ENCODE measurements at places on chromosomes 3 and 15. TPM values are rescaled to one million over a fixed set of nuclear protein-coding genes. Genes with fewer than 3 reads are reported as not detected.
A peak's percentile ranks its signal among the peaks of the same experiment; 100 is the strongest.

- DNase-seq = no peak
Measured at GRCh38 chr3:33212406-33212805, 6.2 kb downstream of the SUSD5 start.

Gene CLDN11
- not detected for total RNA-seq

- DNase-seq = no peak
Measured at GRCh38 chr3:142165194-142165593, 15.8 kb upstream of the TFDP2 start.

Gene SYNPR
- not detected for total RNA-seq

DNA sequence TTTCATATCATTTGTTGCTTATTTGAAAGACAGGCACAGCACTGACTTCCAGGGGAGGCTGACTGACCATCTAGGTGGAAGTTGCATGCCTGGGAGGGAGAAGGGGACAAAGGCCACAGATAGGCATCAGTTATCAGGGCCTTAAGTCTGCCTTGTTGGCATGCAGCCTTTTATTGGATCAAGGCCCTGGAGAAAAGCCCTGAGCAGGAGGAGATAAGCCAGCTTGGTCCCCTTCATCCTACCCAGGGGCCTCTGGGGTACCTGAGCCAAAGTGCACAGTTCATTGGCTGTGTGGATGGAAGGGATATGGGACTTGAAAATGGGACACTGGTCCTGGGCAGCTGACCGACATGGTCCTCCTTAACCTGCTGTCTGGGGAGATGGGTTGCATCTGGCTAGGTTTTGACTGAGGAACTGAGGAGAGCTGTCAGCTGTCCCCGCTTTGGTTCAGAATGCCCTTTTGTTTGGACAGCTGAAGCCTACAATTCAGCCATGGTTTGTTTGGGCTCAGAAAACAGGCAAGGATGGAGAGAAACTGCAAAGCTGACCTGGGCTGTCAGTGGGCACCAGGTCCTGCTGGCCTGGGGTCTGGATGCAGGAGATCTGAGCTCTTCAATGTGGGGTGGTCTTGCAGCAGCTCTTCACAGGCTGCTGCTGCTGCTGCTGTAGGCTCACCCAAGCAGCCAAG lies 60.0 kb downstream of the FLNB start:
- no peak for DNase-seq

GRCh38 chr3:47849186-47849698 lies 46.3 kb downstream of the DHX30 start:
- no peak for DNase-seq

GRCh38 chr15:29890336-29891095 lies 68.2 kb upstream of the TJP1 start:
- DNase-seq = no peak

GRCh38 chr3:58591517-58592510 lies 14.6 kb upstream of the FAM107A start:
- no peak for DNase-seq

Gene CPNE9
- not detected for total RNA-seq

Gene PIERCE2
- total RNA-seq = not detected

Gene CEMIP
- not detected for total RNA-seq

GRCh38 chr3:56025326-56025725 lies 442.9 kb downstream of the ERC2 start:
- no peak for DNase-seq

- DNase-seq = no peak
Measured at GRCh38 chr3:127849368-127849767, 27.1 kb upstream of the MGLL start.

DNA sequence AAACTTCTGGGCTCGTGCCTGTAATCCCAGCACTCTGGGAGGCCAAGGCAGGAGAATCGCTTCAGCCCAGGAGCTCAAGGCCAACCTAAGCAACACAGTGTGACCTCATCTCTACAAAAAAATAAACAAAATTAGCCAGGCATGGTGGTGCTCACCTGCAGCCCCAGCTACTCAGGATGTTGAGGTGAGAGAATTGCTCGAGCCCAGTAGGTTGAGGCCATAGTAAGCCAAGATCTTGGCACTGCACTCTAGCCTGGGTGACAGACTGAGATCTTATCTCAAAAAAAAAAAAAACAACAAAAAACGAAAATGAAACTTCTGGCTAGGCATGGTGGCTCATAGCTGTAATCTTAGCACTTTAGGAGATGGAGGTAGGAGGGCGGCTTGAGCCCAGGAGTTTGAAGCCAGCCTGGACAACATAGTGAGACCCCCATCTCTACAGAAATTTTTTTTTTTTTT lies 53.7 kb downstream of the PIK3CB start:
- DNase-seq = peak; percentile 72

GRCh38 chr15:76147906-76148570 lies 88.3 kb downstream of the TMEM266 start:
- peak; percentile 71 for DNase-seq

Gene HDC
- total RNA-seq = 0.13 TPM

- DNase-seq = no peak
Measured at GRCh38 chr3:84224262-84224661, 734.5 kb upstream of the CADM2 start.

DNA sequence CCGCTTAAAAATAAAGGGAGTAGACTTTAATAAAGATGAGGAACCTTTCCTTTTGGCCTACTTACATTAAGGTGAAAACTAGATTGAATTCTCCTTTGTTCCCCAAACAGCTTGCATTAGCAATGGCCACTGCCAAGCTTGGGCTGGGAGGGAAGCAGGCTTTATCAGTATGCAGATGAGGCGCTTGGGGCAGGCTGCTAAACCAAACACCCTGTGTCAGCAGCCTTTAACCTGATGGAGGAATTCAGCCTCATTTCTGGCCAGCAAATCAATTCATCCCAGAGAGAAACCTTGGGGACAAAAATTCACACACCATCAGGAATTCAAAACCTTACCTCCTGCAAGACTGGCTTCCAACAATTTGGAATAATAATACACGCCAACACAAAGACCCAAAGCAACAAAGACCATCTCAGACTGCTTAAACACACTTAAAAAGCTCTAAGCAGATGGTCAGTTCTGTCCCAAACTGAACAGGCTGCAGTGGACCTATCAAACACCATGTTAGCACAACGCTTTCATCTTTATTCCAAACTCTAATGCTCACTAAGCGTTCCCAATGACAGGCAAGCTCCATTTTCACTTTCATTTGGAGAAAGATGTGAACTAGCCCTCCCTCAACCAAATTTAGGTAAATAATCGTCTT lies 255.1 kb upstream of the CMC1 start:
- no peak for DNase-seq

Gene GOLGA8S
- total RNA-seq = 1.0 TPM

Gene SETMAR
- 10.2 TPM for total RNA-seq

Gene HERC2
- 42.6 TPM for total RNA-seq

Gene IQCF5
- not detected for total RNA-seq

Gene STRA6
- total RNA-seq = not detected

- DNase-seq = no peak
Measured at GRCh38 chr3:106140431-106140830, 271.6 kb upstream of the CBLB start.

DNA sequence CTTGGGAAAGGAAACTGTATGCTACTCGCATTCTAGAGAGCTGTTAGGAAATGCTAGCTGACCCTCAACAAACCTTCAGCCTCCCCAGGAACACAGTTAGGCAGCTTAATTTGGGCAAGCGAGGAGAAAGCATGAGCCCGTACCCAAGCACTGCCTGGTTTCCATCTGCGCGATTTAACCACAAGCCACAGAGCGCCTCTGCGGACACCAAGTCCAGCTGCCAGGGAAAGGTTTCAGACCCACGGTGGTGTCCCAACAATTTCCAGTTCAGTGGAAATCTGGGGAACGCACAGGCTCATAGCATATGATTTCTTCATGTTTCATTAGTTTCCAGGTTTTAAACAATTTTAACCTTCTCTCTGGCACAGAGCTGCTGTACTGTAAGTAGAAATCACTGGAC lies 617.6 kb downstream of the FHIT start:
- DNase-seq = no peak

- no peak for DNase-seq
Measured at GRCh38 chr3:66823009-66823397, 175.1 kb upstream of the KBTBD8 start.

DNA sequence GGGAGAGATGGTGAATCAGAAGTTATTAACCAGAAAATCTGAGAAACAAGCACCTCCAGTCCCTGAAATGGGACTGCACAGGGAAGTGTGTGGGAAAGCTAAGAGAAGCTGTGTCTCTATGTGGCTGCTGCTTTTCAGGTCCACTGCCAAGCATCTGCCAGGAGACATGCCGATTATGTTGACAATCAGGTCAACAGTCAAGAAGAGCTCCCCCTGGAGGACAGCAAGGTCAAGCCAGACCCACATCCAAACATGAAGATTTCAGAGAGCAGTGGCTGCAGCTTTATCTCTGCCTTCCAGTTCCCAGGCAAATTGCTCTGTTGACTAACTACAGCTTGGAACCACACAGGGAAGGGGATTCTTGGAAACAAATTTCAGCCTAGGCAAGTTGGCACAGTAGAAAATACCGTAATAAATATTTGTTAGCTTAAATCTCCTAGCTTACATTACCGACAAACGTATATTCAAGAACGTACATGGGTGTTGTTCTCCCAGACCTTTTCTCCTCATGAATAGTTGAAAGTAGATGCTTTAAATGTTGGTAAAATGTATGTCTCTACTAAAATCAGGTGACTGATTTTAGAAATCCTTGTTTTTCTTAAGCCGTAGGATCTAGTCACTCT lies 394.5 kb upstream of the RARB start:
- peak; percentile 31 for DNase-seq

GRCh38 chr15:68343579-68344225 lies 66.2 kb downstream of the FEM1B start:
- DNase-seq = no peak

GRCh38 chr15:83565553-83566159 lies 88.3 kb upstream of the ADAMTSL3 start:
- no peak for DNase-seq

Gene PLSCR4
- 0.31 TPM for total RNA-seq

DNA sequence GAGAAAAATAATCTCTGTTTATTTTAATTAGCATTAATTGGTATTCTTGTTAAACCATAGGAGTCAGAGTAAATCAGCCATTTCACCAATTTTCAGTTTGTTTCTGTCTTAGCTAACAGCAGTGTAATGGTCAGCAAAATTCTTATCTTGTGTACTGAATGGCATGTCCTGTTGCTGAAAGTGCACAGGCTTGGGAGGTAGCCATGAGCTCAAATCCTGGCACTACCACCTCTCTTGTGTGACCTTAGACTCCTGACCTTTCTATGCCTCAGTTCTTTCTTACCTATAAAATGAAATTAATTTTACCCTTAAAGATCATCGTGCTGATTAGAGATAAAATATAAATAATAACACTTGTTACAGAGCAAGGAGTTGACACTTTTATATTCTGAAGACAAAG lies 35.8 kb downstream of the MLH1 start:
- DNase-seq = no peak

- DNase-seq = no peak
Measured at GRCh38 chr3:133023362-133023761, 14.8 kb upstream of the TMEM108 start.

DNA sequence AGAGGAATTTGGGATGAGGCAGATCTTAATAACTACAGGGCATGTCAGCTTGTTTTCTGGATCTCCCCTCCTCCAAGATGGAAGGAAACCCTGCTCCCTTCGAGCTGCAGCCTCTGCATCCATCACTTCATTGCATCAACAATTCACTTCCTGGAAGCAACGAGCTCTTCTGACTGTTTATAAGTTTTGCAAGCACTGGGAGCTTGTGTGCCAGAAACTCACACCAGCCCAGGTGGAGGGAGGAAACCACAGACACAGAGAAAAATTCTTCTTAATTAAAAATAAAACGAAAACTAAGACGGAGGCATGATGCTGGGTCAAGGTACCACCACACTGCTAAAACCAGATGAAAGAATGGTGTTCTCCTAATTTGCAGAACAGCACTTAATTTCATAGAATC lies 10.6 kb downstream of the LRIG1 start:
- DNase-seq = peak; percentile 48

GRCh38 chr15:84925906-84926305 lies 41.4 kb downstream of the SLC28A1 start:
- DNase-seq = no peak

DNA sequence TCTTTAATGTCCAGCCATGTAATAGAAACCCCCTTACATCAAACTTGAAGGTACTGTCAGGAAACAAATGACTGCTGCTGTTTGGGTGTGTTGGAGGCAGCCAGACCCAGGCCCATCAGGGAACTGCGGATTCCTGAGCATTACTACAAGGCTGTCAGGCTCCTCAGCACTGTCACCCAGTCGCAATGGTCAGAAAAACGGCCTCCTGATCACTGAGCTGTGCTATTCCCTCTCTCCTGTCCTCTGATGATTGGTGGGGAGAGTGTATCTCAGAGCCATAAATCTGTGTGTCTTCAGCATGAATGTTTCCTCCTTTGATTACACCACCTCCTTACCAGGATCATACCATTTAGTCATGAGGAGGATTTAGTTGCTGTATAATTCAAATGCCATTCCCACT lies 135.2 kb upstream of the GADL1 start:
- no peak for DNase-seq

- no peak for DNase-seq
Measured at GRCh38 chr15:49674370-49674769, 53.5 kb downstream of the DTWD1 start.

Gene MGLL
- 1.5 TPM for total RNA-seq

DNA sequence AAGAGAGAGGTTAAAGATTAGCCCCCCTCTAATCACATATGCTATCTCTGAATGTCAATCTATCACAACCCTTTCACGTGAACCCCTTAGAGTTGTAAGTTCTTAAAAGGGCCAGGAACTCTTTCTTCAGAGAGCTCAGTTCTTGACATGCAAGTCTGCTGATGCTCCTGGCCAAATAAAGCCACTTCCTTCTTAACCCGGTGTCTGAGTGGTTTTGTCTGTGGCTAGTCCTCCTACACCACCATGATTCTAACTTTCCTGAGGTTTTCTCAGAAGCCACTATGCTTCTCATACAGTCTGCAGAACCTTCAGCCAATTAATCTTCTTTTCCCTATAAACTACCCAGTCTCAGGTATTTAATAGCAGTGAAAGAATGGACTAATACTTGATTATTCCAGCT lies 231.1 kb upstream of the CNTN6 start:
- DNase-seq = no peak

- no peak for DNase-seq
Measured at GRCh38 chr3:120280566-120280965, 4.5 kb downstream of the GPR156 start.

Gene AP3B2
- total RNA-seq = not detected

GRCh38 chr3:104514776-104515175 lies 851.9 kb upstream of the ALCAM start:
- DNase-seq = no peak

DNA sequence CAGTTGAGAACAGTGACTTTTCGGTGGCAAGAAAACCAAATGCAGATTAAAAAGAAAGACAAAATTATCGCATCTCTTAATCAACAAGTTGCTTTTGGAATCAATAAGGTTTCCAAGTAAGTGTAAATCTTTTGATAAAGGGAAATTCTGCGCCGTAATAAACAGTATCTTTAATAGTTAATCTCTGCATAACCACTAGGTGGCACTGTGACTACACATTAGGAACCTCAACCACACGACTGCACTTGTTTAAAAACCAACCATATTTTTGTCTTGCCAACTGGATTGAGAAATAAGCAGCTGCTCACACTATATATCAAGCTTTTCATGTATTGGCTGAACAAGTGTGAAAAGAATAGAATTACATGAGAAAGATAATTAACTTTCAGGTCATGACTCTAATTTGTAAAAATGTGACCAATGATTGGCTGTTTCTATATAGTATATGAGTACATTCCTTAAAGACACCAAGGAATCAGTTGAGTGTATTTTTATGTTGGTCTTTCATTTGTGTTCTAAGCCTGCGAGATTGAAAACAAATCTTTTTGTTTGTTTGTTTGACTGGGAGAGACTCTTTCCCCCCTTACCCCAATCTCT lies 72.7 kb downstream of the DZIP3 start:
- peak; percentile 67 for DNase-seq

Gene GOLGA8K
- total RNA-seq = 0.68 TPM

Data from activated CD8-positive, alpha-beta T cell treated with anti-CD3 and anti-CD28 coated beads, Interleukin-2, amount 10 ng/mL, durations not matched to agents 7 days and 5 days (primary cell).